ENCODE measurements at places on chromosomes 5 and 9.
A peak's percentile ranks its signal among the peaks of the same experiment; 100 is the strongest.

DNA sequence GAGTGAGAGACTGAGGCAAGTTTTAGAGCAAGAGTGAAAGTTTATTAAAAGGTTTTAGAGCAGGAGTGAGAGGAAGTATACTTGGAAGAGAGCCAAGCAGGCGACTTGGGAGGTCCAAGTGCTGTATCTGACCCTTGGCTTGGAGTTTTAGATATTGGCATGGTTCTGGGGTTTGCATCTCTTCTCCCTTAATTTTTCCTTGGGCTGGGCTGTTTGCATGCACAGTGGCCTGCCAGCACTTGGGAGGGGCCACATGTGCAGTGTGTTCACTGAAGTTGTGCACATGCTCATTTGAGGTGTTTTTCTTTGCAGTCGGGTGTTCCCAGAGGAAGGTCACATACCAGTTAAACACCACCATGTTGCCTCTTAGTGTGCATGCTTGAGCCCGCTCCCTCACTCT is 464.1 kb downstream of the DMRT2 start:
- no peak for DNase-seq

- DNase-seq, result no peak
Measured at GRCh38 chr5:166648736-166649135, 1642.7 kb upstream of the WWC1 start.

GRCh38 chr9:1173211-1173610 is 123.1 kb downstream of the DMRT2 start:
- no peak for DNase-seq

DNA sequence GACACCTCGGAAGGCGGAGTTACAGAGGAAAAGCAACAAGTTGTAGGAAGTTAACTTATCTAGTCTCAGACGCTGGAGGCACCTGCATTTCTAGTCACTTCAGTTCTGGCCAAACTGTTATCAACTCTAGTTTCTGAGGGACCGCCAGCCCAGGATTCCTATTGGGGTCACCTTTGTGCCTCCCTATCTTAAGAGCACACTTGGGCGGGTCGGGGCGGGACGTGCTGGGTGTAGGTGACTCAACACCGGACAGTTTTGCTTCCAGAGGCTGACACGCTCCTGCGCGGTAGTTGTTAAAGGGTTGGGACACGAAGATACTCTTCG is 679 bp upstream of the KDM4C start:
- DNase-seq, result peak; percentile 84

DNA sequence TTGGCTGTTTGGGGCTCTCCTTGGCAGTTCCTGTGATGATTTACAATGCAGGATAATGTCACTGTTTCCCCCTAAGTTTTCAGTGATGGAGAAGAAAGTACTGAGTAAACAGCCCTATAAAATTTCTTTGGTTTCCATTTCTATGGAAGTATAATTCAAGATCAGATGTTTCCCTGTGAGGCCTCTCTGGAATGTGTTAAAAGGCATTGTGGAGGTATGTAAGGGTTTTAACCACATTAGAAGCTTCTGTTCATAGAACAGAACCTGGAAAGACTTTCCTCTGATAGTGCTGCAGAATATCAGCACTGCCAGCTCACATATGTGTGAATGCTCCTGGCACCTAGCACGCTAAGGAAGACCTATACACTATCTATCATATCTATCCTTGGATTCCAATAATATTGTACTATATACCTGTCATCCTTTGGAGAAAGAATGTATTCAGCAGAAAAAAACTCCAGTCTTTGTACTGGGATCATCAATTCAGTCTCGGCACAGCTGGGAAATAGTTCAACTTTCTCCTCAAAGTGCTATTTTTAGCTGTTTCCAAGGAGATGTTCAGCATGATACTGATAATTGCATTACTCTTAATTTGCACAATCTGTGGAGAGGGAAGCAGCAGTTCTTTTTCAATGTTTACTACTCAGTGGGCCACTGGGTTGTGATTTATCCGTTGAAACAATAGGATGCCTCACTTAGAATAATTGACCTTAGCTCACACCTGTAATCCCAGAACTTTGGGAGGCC is 21.9 kb downstream of the TTC1 start:
- DNase-seq, result no peak

- no peak for DNase-seq
Measured at GRCh38 chr9:128213746-128214497, 10.7 kb downstream of the DNM1 start.

- no peak for DNase-seq
Measured at GRCh38 chr5:33978306-33978705, 6.2 kb downstream of the SLC45A2 start.

DNA sequence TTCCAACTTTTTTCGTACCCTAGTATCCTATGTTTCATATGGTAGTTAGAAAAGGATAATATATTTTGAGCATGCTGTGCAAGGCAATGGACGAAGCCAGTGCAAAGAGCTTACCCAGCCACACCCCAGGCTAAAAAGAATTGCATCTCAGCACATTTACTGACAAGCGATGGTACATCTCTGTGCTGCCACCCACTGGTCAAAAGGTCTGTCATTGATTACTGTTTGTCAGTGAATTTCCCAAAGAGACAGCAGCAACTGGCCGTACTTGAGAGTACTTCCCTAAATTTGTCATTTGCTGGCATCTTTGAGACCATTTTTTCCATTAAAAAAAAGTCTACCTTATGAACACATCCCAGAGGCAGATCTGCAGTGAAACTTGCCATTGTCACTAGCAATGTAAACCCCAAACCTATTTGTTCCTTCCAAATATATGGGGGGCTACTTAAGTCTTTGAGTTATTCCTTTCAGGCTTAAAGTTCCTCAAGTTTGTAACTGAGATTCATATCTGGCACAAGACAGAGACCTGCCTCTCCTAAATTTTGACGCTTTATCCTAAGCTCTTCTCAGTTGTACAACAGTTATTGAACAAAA is 184.3 kb downstream of the CTNND2 start:
- DNase-seq, result peak; percentile 36

- no peak for DNase-seq
Measured at GRCh38 chr9:14747111-14747510, 24.6 kb upstream of the CER1 start.

DNA sequence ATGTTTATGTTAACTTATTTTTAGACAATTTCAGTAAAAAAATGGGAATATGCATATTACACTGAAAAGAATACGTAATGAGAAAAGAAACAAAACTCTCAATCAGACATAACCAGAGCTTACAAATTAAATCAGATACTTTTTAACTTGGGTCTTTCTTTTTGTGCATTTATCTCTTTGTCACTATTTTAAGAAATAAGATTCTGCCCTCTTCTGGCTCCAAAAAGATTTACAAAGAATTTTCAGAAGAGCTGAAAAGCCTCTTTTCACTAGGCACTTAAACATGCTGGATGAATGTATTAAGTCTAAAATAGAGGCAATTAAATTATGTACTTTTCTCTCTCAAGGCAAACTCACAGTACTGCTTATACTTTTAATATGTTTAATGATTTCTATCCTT is 55.5 kb downstream of the CEP120 start:
- DNase-seq, result no peak

GRCh38 chr5:115736690-115737005 is 79.8 kb downstream of the CDO1 start:
- DNase-seq, result no peak

DNA sequence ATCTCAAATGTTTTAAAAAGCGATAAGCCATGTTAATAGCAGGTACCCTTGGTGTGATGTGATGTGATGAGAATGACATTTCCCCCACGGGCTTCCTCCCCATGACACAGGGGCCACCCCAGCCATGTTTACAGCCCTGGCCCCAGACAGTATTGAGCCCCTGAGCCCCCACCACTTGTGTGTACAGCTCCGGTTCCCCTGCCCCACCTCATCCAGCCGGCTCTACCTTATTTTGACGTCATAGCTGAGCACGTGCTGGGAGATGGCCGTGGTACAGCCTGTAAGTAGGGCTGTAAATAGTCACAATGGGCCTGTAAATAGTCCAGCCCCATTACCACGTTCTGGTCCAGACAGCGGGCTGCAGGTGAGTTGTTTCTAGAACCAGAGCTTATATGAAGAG is 24.9 kb upstream of the HNRNPH1 start:
- DNase-seq, result no peak

GRCh38 chr5:136080483-136081216 is 51.9 kb downstream of the TGFBI start:
- peak; percentile 94 for DNase-seq

DNA sequence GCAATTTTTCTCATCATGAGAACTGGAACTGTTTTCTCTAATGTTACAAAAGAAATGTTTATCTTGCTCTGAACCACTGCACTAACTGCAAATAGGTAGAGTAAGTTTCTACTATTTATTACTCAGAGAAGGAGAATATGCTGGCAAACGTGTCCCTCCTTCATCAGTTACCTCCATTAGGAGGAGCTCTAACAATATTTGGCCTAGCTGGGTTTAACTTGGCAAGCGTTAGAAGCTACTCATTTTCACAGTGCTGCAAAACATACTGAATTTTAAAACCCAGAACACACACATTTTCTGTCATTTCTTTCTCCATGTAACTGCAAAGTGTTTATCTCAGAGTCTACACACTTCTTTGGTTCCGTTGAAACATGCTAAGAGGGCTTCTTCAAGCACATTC is 101.0 kb upstream of the GABRG2 start:
- DNase-seq, result no peak

DNA sequence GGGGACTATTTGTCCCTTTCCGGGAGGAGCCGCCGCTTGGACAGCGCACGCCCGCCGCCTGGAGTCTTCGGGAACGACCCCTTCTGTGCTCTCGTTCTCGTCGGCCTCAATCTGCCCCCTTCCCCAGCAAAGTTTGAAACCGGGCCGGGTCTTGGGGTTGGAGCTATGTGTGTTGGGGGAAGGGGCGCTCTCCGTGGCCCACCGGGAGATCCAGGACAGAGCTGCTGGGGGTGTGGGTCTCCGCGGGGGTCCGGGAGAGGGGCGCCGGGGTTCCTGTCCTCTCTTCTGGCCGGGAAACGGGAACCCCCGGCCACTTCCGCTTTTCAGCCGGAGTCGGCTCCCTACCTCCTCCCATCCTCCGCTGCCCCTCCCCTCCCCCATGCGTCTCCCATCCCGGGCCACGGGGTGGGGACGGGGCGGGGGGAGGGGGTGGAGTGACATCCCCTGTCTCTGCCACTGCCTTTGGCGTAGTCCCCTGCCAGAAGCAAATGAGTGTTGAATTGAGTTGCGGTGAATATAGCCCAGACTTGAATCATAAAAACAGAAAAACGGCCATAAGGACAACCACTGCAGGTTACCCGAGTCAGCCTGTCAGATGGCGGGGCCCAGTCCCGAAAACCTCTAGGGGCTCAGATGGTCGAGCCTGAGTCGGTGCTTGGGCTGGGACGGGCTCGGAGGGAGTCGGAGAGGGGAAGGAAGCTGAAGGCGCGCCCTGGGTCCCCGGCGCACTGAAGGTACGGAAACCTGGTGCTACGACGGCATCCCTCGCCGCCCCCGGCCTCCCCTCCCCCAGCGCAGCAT is 1.1 kb downstream of the CPLX2 start:
- no peak for DNase-seq

DNA sequence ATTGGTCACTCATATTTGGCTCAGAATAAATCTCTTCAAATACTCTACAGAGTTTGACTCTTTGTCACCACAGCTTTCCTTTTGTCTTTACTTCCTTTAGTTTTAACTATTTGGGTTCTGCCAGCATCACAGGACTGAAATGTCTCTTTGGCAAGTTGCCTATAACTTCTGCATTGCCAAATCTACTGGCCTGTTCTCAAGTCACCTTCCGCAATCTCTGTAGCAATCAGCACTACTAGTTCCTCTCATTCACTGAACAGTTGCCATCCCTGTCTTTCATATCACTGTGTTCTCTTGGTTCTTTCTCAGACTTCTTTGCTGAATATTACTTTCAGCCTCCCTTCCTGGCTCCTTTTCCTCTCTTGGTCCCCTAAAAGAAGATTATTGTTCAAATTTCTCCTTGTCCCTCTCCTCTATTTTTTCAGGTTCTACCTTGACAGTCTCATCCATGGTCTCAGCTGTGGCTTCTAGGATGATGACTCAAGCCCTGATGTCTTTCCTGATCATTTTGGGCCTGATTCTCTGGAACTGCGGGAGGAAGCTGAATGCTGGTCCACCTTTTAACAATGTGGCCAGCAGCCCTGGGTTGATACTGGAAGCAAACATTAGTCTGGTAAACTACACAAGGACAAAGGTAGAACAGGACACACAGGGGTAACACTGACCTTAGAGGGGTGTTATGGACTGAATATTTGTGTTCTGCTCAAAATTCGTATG is 44.0 kb upstream of the LIFR start:
- no peak for DNase-seq

All from large intestine (tissue), 12 donors.